ENCODE measurements at places on chromosomes 12 and 14. TPM values are rescaled to one million over a fixed set of nuclear protein-coding genes. Genes with fewer than 3 reads are reported as not detected.

GRCh38 chr14:71833476-71833875, 98.8 kb upstream of the RGS6 start:
- no peak for DNase-seq

DNA sequence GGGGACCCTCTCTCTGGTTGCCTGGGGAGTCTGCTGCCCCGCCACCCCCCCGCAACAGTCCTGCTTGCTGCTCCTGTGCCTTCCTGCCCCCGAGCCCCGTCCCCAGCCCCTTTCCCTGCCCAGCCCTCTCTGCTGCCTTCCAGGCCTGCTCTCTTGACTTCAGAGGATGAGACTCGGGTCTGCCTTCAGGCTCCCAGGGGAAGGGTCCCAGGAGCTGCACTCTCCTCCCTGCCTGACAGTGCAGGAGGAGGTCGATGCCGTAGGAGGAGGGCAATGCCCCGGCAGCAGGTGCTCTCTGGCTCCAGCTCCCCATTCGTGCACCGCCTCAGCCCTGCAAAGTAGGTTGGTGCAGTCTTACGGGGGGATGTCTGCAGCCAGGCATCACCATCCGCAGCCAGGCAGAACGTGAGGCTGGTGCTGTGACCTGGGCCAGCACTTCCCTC, 185.1 kb upstream of the C14orf180 start:
- DNase-seq = peak; percentile 10

GRCh38 chr14:88299865-88300530, 23.1 kb downstream of the KCNK10 start:
- DNase-seq = no peak

GRCh38 chr14:42111355-42111754, 504.7 kb downstream of the LRFN5 start:
- DNase-seq = no peak

DNA sequence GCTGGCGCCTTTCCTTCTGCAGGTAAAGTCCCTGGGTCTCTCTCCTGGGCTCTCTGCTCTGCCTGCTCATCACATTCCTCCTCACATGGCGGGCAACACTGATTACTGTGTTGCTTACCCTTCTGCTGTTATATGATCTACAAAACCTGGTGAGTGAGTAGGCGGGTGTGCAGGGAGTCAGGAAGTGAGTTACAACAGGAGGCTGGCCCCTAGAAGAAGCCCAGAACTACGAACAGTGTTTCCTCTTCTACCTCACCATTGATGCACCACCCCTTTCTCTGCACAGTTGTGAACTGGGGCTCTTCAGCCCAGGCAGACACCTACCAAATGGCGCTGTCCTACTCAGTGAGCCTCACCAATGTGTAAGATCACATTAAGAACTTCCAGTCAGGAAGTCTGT, 4.9 kb upstream of the KLHL33 start:
- DNase-seq = peak; percentile 15

DNA sequence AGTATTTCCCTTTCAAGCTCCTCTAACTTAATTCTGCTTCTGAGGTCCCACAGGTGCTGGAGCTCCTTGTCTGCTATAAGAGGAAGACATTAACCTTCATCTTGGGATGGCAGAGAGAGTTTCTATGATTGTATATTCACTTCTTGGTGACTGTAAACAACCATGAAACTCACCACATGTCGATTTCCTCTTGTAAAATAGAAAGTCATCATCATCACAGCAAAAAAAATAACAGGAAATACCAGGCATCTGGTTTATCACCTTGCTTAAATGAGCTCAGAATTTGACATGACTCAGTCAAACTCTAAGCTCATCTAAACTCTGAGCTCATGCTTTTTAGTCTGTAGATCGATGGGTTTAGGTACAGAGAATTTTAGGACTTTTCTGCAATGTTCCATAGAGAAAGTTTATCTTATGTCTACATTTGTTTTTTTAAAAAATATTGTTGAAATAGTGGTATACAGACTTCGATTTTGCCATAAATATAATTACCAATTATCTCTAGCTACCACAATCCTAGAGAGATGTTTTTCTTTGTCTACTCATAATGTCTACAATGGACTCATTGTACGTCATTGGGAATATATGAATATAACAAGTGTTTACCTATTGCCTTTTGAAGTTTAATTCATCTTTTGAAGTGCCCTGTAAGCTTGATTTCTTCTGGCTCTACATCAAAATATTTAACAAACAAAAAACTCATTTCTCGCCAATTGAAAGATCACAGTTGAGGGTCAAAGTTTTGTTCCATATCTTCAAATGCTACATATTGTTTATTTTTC, 58.4 kb downstream of the IGF1 start:
- peak; percentile 6 for DNase-seq

The COX14 gene
- 31.6 TPM for total RNA-seq

The PHETA1 gene
- total RNA-seq = 0.97 TPM

Data from activated CD4-positive, alpha-beta T cell treated with anti-CD3 and anti-CD28 coated beads, Interleukin-2, amount 10 ng/mL, durations not matched to agents 7 days and 5 days (primary cell).